ENCODE measurements at places on chromosomes 5 and 9.

DNA sequence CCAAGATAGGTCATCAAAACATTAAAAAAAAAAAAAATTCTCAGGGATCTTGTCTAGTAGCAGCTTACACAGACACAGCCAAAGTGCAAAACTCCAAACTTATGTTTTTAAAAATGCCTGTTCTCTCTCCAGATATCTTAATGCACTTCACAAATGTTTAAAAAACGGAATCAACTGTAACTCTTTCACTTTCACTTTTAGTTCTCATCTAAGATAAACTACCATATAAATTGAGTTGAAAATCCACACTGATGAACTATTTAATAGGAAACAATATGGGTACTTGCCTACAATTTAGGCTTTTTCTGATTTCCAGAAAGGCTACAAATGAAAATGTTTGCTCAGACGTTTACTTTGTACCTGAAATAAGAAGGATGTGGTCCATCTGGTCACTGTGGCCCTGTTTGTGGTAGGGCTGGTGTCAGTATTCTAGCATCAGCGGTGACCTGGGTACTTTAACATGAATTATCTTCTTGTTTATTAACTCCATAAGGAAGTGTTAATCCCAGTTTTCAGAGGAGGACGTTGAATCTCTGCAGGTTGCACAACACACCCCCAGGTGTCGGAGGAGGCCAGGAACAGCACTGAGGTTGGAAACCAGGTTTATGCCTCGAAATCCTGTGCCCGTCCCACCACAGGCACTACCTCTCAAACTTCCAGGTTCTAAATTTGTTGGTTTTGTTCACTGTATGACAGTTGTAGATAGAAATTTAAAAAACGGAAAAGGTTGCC, 13.3 kb upstream of the LPCAT1 start:
- no peak for DNase-seq

DNA sequence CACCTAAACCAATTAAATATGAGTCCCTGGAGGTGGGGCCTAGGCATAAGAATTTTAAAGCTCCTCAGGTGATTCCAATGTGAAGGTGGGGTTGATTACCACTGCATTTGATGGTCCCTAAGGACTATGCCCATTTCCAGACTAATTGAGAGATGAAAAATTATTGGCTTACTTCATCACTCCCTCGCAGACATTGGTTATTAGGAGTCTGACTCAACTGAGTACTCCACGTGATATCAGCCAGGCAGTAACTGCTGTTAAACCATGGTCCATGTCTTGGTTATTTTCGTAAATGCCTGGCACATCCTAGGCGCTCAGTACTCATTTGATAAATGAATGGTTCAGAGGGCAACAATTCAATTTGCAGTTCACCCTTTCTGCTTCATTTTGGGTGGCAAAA, 54.5 kb downstream of the PUM3 start:
- no peak for DNase-seq

- DNase-seq, result no peak
Measured at GRCh38 chr9:104200456-104200994, 106.4 kb downstream of the SMC2 start.

DNA sequence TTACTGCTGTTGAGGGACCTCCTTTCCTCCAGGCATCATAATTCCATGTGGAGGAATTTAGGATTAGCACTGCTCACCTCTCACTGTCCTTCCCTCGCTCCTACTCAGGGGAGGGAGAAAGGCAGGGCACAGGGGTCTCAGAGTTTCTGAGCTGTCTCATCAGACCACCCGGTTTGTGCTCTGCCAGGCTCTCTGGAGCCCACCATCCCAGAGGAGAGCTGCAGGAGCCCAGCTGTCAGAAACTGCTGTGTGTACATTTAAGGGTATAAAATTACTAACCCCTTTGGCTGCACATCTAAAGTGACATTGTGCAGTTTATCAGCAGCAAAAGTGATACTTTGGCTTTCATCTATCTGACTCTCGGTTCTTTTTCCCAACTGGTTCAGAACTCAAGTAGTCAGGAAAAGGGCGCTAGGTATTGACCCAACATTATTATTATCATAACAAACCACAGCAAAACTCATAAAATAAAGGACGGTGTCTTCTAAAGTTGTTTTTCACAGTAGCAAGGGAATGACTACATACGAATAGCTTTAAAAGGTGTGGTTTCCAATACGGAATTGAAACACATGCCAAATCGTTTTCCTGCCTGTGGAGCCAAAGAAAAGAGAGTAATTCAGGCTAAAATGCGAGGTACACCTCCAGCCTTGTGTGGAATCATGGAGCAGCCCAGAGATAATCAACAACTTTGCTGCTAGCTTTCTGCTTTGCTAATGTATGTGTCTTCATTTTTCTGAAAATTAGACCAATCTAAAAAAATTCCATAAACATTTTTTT, 348.1 kb downstream of the TMEM167A start:
- no peak for DNase-seq

- DNase-seq, result no peak
Measured at GRCh38 chr9:125681657-125682056, 25.4 kb downstream of the MAPKAP1 start.

- no peak for DNase-seq
Measured at GRCh38 chr5:142852416-142853198, 82.4 kb downstream of the ARHGAP26 start.

- no peak for DNase-seq
Measured at GRCh38 chr9:31776471-31776870, 608.0 kb upstream of the ACO1 start.

Data from stimulated activated CD4-positive, alpha-beta T cell treated with anti-CD3 and anti-CD28 coated beads, Interleukin-1b, Interleukin-23, amount 100 ng/mL, for 24 hours (primary cell).